ENCODE measurements at places on chromosomes 1 and 21.

GRCh38 chr1:8875216-8875861, 3.1 kb downstream of the ENO1 start:
- no peak for DNase-seq

DNA sequence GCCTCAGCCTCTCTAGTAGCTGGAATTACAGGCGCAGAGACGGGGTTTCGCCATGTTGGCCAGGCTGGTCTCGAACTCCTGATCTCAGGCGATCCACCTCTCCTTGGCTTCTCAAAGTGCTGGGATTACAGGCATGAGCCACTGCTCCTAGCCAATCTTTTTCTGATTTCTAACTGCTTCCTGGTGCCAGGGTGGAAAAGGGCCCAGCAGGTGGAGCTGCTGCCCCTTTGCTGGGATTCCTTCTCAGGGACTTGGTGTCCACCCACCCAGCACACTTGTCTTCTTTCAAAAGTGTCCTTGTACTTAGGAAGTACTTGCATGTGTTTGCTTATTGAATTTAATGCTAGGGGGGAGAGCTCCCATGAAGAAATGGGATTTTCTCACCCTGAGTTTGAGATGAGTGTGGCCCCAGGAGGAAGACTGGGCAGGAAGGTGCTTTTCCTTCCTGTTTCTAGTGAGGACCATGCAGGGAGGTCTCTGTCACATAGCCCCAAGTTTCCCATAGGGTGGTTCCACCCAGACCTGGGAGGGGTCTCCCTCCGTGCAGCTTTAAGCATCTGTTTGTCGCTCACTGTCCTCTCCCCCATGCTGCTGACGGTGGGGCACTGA, 14.2 kb downstream of the UTP11 start:
- no peak for DNase-seq

DNA sequence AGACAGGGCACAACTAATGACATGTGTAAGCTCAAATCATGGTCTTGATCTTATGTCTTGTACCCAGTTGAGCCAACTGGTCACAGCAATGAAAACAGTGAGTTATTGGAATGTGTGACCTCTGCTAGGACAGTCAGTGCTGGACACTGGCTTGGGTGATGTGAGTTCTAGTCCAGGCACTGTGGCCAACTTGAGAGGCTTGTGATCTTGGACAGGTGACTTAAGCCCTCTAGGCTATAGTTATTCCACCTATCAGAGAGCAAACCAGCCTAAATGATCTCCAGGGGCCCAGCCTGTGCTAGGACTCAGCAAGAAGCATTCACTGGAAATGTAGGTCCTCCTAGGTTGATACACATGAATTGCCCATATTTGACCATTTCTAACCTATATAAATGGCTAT, 1.1 kb downstream of the KCNE2 start:
- DNase-seq = no peak

DNA sequence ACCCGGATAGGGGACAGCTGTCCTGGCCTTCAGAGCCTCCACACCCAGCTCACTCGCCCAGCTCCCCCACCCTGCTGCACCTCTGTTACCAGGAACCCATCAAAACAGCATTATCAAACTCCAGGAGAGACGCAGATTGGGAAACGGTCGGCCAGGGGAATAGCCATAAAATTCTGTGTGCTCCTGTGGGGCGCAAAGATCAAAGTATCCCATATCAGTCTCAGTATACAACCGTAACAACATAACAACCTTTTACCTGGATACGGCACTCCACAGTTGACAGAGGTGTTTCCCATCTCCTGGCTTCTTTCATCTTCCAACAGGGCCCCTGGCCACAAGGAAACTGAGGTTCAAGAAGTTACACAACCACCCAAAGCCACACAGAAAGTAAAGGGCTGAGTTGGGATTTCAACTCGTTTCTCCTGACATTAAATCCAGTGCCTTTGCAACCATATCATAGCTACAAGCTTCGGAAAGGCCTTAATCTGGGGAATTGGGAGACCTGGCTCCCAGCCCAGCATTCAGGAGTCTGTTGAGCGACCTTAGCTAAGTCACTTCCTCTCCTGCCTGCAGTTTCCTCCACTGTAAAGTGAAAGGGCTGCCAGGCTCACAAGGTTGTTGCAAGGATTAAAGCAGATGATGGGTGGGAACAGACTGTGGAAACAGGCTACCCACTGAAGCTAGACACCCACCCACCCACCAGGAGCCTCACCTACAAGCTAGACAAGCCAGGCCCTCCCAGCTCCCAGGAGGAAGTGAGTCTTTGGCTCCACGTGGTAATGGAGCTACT, 8.1 kb upstream of the EPHB2 start:
- no peak for DNase-seq

- DNase-seq = no peak
Measured at GRCh38 chr1:160745551-160745950, 6.5 kb downstream of the SLAMF7 start.

- no peak for DNase-seq
Measured at GRCh38 chr1:78854556-78854955, 152.0 kb downstream of the ADGRL4 start.

DNA sequence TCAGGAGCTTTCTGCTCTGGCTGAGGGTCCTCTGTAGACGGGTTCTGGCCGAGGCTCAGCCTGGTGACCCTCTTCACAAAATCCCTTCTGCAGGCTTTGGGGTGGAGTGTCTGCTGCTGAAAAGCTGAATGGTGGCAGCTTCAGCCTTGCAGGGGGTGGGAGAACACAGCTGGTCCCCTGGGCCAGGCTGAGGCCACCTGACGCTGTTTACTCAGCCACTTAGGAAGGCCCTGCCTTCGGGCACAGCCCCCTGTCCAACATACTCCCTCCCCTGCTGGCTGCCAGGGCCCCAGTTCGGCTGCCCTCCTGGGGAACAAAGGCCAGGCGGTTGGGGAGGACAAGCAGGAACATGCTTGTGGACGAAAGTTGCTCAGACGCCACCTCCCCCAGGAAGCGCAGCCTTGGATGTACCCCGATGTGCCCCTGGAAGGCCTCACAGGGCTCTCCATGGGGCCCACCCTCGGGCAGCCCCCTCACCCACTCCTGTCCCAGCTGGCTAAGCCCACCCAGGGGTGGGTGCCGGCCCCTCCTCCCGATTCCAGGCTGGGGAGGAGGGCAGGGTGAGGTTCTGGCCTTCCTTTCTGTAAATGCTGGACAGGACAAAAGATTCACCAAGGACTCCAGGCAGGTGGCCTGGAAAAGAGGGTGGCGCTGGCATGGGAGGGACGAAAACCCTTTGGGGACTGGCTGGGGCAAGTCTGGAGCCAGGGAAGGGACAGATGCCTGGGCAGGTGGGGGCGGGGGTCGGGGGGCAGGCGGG, at the start of gene ANKRD65:
TSS of gene ANKRD65 (minus strand) at position 130 of the 760 bp plus-strand sequence. CDS start 271 bp downstream, outside the sequence.
- DNase-seq = no peak

GRCh38 chr1:86991549-86992186, 77.2 kb downstream of the HS2ST1 start:
- DNase-seq = no peak

- DNase-seq = no peak
Measured at GRCh38 chr1:96519851-96520578, 201.6 kb upstream of the PTBP2 start.

GRCh38 chr21:22965455-22966135, 1967.4 kb downstream of the NCAM2 start:
- DNase-seq = no peak

GRCh38 chr1:156246241-156246780, 1.5 kb downstream of the PAQR6 start:
- DNase-seq = no peak

DNA sequence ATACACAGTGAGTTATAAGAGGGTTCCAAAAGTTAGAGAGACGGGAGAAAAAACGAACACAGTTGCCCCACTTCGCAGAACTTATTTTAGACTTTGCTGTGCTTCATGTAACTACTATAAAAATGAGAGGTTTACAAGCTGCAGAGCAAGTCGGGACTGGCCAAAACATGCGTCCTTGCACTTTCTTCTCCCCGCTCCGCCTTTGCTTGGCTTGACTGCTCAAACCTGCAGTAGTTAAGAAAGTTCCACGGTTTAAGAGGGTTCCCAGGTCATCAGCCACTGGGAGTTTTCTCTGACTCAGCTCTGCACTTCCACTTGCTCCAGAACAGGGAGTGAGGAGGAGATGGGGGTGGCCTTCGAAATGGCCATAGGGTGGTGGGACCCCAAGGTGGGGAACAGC, 36.2 kb downstream of the CLIC6 start:
- DNase-seq = no peak

GRCh38 chr1:198174297-198174696, 17.5 kb downstream of the NEK7 start:
- no peak for DNase-seq

GRCh38 chr1:46692811-46693770, 21.4 kb downstream of the TEX38 start:
- DNase-seq = no peak

DNA sequence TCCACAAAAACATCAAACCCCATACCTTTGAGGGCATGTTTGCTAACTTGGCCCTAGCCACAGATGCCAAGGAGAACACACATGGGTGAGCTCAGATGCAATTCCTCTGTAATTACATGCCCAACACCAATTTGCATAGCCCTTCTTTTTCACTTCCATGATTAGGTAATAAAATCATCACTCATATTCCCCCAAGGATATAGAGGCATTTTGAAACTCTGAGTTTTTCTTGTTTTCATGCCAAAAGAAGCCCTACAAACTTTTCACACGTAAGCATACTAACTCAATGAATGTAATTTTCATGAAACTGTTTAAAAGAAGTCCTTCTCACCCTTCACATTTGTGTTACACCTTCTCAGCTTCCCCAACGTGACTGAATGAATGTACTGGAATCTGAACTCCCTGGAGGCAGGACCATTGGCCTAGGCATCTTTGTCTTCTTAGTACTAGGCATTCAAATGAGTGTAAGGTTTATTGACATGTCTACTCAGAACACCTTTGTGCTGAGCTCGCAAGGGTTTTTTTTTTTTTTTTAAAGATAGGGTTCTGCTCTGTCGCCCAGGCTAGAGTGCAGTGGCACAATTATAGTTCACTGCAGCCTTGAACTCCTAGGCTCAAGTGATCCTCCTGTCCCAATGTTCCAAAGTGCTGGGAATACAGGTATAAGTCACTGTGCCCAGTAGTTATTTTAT, 31.0 kb downstream of the FBXO42 start:
- DNase-seq = no peak

DNA sequence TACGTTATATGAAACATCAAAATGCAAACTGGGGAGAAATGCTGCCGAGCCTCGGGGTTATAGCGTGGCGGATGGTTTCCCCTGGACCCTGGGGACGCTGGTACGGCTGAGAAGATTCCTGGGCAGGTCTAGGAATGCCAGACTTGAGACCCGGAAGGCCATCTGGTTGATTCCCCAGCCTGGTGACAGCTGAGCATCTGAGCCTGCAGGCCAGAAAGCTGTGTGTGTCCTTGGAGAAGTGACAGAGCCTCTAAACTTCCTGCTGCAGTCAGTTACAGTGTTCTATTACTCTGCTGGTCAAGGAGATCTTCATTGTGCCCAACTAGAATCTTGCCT, 2.3 kb downstream of the VASH2 start:
- DNase-seq = no peak

- DNase-seq = no peak
Measured at GRCh38 chr21:45367402-45368351, 37.3 kb upstream of the COL18A1 start.

GRCh38 chr1:58156124-58156468, 390.4 kb downstream of the OMA1 start:
- no peak for DNase-seq

GRCh38 chr1:8536515-8536914, 218.6 kb downstream of the SLC45A1 start:
- DNase-seq = no peak

GRCh38 chr1:153882296-153882912, 40.4 kb downstream of the GATAD2B start:
- no peak for DNase-seq

GRCh38 chr21:46475296-46475695, 16.6 kb downstream of the DIP2A start:
- no peak for DNase-seq

GRCh38 chr1:88916883-88917282, 25.5 kb upstream of the GTF2B start:
- DNase-seq = no peak

- no peak for DNase-seq
Measured at GRCh38 chr1:89839516-89839915, 18.7 kb downstream of the LRRC8D start.

GRCh38 chr1:8873506-8874229, 4.8 kb downstream of the ENO1 start:
- peak; percentile 60 for DNase-seq

DNA sequence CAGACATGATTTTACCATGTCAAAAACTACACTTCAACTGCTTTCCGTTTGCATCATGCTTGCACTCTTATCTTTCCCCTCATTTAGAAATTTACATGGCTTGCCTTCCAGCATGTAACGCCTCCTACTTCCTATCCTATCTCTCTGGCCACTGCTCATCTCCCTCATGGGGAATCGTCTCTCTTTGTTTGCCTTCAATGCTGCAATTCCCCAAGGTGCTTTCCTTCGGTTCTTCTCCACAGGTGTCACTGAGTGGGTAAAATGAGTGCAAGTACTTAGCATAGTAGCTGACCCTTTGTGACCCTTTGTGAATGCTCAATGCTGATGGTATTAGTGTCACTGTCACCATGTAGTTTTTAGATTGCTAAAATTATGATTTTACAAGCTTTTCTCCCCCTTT, 63.1 kb downstream of the APP start:
- DNase-seq = no peak

DNA sequence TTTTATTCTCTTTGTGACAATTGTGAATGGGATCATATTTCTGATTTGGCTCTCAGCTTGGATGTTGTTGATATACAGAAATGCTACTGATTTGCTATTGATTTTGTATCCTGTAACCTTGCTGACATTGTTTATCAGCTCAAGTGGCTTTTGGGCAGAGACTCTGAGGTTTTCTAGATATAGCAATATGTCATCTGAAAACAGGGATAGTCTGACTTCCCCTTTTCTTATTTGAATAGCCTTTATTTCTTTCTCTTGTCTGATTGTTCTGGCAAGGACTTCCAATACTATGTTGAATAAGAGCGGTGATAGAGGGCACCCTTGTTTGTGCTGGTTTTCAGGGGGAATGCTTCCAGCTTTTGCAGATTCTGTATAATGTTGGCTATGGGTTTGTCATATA, 150.8 kb downstream of the FASLG start:
- no peak for DNase-seq

DNA sequence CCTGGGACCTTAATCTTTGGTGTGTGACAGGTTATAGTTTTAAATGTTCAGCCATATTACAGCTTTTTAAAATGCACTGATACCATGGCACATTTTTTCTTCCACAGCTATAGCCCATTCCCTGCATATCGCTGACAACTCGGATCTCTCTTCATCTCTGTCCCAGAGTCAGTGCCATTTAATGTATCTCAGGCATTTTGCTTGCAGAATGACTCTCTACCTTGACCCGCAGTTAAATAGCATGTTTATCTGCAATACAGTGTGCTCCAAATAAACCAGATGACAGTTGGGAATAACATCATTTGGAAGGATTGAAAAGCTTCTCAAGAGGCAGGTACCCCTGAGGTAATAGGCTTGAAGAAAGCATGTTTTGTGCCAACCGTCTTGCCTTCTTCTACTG, 99.8 kb upstream of the USH2A start:
- no peak for DNase-seq

DNA sequence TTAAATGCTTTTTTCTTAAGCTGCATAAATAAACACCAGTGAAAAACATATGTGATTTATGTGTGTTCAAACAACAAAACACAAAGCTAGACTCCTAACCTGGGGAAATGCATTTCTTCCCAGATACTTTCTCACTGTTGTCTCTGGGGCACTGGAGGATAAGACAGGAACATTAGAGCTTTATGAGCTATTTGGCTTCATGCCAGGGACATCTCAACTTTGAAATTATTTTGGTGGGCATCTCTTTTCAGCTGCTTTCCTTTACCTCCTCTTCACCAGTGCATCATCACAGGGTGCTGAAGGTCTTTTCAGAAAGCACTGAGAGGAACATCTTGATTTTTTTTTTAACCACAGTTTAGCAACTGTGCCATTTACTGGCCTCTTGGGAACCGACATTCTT, 212.9 kb downstream of the DNM3 start:
- no peak for DNase-seq
